ENCODE measurements at places on chromosomes 5 and 9.
A peak's percentile ranks its signal among the peaks of the same experiment; 100 is the strongest.

DNA sequence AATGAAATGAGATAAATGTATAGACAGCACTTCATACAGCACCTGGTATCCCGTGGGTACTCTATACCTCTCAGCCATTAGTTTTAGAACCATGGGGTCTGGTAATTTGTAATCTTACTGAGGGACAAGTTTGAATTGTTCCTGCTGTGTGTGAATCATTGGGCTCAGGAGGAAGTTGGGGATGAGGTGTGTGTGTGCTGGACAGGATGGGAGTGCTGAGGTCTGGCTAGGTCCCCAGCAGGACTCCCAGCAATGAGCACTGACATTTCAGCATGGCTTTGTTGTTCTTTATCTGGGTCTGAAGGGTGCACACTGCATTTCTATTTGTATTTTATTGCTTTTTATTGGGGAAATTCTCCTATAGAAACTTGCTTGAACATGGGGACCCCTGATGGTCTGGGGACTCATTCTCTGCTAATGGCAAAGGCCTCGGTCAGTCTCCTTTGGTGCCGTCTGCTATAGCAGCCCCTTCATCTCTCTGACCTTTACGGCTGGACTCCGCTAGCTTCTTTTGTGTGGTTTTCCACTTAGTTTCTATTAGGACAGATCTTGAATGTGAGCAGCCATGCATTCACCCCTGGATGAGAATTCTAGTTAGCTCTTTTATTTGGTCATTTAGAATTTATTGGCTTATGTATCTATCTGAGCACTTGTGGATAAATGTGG is 98.1 kb downstream of the SREK1 start:
- no peak for DNase-seq

GRCh38 chr9:118640836-118641560 is 728.2 kb downstream of the BRINP1 start:
- DNase-seq, result no peak

DNA sequence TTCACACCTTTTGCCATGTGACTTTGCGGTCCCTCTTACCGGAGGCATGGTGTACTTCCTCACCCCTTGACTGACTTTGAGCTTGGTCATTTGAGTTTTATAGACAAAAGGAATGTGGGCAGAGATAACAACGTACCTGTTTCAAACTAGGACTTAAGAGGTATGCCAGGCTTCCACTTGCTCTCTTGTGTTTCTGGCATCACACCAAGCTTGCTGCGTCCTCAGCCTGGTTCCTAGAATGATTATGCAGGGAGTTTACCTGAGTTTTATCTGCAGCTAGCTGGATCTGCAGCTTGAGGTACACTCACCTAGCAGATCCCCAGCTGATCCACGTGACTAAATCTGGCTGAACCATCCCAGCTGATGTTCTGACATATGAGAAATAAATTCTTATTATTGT is 66.2 kb downstream of the PLK2 start:
- no peak for DNase-seq

DNA sequence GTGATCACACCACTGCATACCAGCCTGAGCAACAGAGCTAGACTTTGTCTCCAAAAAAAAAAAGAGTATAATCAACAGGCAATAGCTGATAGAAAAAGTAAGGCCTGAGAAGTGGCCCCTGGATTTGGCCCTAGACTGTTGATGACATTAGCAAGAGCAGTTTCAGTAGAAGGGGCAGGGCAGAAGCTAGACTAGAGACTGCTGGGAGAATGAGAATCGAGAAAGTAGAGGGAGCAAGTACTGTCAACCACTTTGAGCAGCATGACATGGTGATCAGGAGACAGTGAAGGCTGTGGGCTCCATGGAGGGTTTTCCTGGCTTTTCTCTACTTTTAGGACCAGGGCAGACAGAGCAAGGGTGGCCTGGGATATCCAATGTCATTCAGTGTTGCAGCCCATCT is 34.9 kb upstream of the B4GALT1 start:
- no peak for DNase-seq

DNA sequence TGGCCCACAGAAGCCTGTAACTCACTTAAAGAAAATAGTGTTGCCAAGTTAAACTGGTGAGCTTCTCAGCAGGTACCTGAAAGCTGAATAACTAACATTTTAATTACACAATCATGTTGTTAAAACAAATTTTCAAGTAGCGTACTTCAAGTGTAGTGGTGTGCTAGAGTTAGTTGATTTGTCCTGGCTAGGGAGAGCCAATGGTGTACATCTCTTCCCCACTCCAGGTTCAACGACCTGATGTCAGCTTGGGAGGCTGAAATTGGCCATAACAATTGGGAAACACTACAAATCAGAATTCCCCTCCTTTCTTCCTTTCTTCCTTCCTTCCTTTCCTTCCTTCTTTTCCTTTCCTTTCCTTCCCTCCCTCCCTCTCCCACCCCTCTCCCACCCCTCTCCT is 295.3 kb upstream of the SLC24A2 start:
- no peak for DNase-seq

- no peak for DNase-seq
Measured at GRCh38 chr5:72021651-72022357, 85.5 kb upstream of the MAP1B start.

- no peak for DNase-seq
Measured at GRCh38 chr5:67577424-67577823, 380.8 kb upstream of the CD180 start.

GRCh38 chr5:88140396-88140855 is 128.2 kb downstream of the TMEM161B start:
- DNase-seq, result no peak

GRCh38 chr9:95107001-95107749 is 210.3 kb downstream of the FANCC start:
- DNase-seq, result no peak

- DNase-seq, result no peak
Measured at GRCh38 chr9:68690088-68690487, 15.0 kb upstream of the PIP5K1B start.

DNA sequence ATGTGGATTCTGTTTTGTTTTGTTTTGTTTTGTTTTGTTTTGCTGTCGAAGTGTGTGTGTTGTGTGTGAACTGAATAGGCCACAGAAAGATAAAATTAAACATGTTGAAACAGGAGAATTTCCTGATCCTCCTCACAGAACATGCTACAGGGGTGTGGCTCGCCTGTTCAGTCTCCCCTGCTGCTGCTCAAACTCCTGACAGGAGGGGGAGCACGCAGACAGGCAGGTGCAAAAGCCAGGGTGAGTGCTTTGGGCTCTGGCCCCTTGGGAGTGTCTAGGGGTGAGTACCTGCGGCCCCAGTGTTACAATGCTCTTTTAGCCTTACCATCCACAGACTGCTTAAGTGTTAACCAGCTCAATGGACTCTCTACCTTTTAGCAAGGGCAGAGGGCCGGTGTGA is 473.5 kb downstream of the MAT2B start:
- no peak for DNase-seq

- no peak for DNase-seq
Measured at GRCh38 chr9:7823651-7824050, 24.1 kb upstream of the DMAC1 start.

- no peak for DNase-seq
Measured at GRCh38 chr9:132381966-132382541, 24.6 kb downstream of the TTF1 start.

DNA sequence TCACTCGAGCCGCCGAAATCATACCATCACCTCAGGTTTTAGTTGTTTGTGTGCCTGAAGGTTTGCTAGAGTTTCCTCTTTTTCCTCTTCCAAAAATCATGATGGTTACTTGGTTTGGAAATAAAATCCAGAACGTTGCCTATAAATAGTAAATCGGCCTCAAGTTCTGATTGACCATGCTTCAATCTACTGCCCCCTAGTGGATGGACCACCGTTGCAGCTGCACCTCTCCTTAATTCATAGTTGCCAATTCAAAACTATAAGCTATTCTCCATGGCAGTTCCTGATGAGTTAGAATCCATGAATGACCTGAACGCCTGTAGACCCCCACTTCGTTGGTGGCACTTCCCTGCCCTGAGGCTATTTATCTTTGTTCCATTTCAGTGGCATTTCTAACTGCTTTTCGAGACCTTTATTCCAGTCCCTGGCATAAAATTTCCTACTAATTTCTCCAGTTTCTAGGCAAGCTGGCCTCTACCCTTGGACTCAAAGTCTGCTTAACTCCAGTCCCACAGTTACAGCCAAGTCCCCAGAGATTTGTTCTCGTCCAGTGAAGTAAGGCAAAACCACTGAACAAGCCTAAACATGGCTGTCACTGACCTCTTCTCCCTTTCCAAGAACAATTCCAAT is 422.6 kb downstream of the EFNA5 start:
- DNase-seq, result peak; percentile 28

GRCh38 chr9:2241461-2241835 is 226.3 kb downstream of the SMARCA2 start:
- DNase-seq, result no peak

DNA sequence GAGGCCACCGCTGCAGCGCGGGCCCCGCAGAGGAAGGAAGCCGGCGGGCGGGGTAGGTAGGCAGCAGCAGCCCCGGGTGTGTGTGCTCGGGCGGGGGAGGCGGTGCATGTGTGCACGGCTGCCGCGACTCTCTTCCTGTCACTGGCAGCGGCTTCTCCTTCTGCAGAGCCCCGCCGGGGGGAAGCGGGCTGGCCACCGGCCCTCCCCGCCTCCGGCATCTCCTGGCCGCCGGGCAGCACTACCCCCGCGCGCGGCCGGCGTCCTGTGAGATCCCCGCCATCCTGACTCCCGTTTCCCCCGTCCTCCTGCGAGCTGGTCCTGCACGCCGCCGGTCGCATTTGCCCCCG is 315 bp downstream of the PIK3R1 start:
- peak; percentile 79 for DNase-seq

DNA sequence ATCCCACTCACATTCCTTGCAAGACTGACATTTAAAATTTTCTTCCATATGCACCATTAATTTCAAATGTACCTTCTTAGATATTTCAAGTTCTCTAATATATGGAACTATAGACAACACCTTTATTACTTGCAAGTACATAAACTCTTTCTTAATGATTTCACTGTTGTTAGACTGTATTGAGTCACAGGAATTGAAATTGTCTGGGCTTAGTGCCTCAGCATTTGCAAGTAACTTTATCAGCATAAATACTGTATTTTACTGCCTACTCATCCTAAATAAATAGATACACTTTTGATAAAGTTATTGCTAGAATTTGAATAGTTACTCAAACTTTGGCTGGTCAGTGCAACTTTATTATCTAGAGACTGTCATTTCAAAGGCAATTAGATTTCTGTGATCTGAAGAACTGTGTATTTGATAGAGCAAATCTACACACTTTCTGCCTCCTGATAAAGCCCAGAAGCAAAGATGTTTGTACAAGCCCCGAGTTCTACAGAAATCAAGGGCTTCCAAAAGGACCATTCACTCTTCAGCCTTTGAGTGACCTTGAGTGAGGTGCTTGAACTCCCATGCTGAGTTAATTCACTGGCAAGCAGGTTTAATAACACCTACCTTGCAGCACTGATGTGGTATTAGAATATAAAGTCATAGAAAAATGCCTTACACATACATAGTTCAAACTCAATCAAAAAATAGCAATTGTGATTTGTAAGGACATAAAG is 91.6 kb downstream of the COX7C start:
- no peak for DNase-seq

DNA sequence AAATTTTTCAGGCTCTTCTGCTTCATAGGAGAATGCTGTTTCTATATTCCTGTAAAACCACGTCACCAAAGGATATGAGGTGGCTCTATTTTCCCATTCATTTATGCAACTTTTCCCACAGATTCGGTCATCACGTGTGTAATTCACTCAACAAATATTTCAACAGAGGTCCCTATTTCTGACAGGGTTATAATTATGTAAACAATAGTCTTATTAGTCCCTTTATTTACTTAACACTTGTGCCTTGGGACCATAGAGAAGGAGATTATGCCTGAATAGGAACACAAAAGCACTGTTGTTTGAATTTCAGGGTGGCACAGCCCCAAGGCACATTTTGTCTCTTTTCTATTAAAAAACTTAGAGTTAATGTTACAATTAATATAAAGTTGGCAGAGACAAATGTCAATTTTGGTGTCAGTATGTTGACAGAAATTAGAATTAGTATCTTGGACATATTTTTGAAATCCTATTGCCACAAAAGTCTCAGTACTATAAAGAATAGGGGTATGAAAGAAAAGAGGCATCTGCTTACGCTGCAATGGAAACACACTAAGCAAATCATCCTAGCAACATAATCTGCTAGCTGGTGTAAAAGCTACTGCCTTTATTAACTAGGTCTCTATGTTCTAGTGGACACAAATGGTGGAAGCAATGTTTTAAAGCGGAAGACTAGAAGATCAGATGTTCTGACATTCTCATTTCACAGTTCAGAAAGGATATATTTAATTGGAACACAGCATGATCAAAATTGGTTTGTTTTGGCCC is 229.1 kb upstream of the TBCA start:
- DNase-seq, result no peak

DNA sequence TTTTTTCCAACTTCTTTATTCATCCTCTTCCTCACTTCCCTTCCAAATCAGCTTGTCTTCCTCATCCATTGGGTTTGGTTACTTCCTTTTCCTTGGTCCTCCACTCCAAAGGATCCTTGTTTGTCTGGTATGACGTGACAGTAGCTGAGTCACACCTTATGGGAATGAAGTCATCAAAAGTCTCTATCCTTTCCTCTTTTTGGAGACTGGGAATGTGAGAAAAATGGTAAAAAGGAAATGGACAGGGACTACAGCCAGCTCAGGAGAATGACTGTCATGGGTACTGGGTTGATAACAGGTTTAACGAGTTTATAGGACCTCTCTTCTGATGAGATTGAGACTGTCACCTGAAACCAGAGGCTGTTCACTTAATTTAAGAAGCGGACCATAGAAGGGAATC is 76.2 kb upstream of the MYO10 start:
- no peak for DNase-seq

GRCh38 chr5:62506659-62507460 is 71.8 kb upstream of the LRRC70 start:
- no peak for DNase-seq

DNA sequence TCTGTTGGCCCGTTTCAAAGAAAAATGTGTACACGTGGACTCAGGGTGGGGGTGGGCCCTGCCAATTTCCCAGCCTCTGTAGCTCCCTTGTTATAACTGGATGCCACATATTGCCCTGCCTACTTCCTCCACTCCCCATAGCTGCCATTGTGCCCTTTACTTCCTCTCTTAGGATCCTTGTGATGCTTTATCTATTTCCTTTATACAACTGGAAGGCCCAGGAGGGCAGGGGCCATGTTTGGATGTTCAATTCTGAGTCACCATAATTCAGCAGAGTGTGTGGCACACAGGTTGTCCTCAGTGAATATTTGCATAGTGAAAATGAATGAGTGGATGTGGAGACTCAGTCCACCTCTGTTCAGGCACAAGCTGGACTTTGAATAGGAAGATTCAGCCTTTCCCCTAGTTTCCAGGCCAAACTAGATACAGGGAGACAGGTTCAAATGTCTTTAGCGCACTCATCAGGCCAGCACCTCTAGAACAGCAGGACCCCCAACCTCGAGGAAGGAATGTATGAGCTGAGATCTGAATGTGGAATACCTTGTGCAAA is 10.6 kb upstream of the FEM1C start:
- no peak for DNase-seq

- DNase-seq, result no peak
Measured at GRCh38 chr5:44390351-44390750, 1.1 kb upstream of the FGF10 start.

DNA sequence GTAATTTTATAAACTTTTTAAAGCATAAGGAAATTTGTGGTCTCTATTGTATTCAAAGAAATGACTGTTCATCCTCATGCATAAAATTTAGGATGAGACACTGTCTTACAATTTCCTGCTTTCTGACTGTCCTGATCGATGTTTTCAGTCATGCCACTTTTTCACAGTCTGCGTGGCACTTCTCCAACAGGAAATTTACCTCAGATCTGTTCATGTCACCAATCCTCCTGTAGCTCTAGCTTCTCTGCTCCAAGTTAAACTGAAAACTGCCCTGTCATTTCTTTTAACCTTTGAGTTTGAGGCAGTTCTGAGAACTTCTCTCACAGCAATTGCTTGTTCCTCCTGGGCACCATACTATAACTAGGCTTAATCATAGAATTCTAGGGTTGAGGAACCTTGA is 455.1 kb downstream of the EFNA5 start:
- no peak for DNase-seq

Measured in NCI-H187 treated with DMSO at 0.1 percent for 48 hours (cell line).